ENCODE measurements at places on chromosomes 11 and 22. TPM values are rescaled to one million over a fixed set of nuclear protein-coding genes. Genes with fewer than 3 reads are reported as not detected.

- no peak for DNase-seq
Measured at GRCh38 chr22:22935056-22935545, 47.5 kb downstream of the IGLL5 start.

GRCh38 chr11:110148775-110149744, 55.9 kb downstream of the ZC3H12C start:
- DNase-seq, result no peak

DNA sequence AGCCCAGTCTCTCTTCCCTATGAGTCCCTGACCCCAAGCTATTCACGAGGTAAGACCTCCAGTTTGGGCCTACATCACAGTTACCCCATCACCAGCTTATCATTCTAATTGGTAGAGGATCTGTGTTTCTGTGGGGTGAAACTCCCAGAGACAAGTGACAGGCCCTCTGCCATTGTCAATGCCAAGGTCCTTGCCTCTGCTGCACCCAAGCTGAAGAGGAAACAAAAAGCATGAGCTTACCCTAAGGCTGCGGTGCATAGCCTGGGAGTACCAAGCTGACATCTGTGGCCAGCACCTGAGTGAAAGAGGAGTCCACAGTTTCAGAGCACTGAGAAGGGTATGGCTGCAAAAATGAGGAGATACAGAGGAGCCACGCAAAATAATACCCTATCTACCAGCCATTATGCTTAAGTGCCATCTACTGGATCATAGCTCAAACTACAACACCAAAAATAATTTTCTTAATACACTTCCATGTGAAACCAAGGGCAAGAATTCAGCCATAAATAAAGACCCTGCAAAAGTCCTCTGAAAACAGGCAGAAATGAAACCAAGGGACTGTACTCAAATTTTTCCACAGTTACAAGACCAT, 62.3 kb upstream of the ANO5 start:
- DNase-seq, result no peak

- no peak for DNase-seq
Measured at GRCh38 chr22:48391171-48391711, 1436.4 kb downstream of the BRD1 start.

GRCh38 chr11:96339706-96340554, 3.1 kb downstream of the MAML2 start:
- no peak for DNase-seq

GRCh38 chr22:24433001-24433827, 5.8 kb downstream of the ADORA2A start:
- DNase-seq, result no peak

DNA sequence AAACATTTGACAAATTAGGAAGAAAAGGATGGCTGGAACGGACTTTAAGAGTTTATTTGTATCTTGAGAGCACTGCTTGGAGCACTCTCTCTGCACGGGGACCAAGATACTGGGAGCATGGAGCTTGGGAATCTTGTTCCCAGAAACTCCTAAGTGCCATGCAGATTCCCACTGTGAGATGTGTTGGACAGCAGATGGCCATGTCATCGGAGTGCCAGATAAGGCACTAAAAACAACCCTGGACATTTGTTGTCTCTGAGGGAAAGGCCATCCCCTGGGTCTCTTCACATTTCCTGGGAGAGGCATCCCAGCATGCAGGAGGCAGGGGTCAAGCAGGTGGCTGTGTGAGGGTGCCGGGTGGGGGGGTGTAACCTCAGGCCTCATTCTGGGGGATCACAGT, 2.9 kb downstream of the KIRREL3 start:
- DNase-seq, result no peak

DNA sequence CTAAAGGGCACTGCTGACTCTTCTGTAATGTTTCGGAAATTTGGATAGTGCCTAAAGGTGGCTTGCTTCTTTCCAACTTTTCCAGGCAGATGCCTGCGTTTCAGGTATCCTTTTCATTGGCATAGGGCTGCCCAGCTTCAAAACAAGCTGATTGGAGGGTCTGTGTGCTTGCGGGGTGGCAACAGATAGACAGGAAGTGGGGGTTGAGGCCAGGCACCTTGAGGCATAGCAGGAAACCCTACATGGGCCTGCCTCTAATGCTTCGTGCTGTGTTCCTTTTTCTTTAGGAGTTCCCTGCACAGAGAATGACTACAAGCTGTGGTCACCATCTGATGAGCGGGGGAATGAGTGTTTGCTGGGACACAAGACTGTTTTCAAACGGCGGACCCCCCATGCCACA, 92.2 kb upstream of the SORL1-AS1 start:
- DNase-seq, result no peak

DNA sequence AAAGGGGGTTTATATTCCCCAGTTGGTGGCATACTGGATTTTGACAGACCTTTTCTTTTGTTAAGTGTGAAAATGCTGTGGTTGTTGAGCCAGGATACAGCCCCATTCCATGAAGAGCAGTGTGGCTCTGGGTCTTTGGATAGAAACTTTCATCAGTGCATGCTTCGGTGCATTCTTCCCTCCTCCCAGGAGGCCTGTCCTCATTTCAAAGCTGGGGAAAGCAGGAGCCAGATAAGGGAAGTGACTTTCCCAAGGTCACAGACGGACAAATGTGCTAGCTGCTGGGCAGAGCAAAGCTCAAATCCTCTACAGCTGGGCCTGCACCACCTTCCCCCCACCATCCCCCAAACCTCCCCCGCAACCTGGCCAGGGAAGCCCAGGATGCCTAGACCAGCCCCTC, 184.5 kb upstream of the NTM start:
- DNase-seq, result no peak

DNA sequence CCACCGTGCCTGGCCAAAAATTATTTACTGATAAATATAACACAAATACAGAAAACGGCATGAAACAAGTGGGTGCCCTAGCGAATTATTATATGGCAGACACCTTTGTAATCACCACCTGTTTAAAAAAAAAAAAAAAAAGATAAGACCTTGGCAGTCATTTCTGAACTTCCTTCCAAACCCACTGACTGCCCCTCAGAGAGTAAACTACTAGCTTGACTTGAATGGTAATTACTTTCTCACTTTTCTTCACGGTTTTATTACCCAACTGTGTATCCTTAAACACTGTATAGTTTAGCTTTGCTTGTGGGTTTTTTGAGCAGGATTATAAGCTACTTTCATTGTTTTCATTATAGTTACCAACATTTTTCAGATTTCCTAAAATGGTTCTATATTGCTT, 23.7 kb downstream of the SFI1 start:
- no peak for DNase-seq

DNA sequence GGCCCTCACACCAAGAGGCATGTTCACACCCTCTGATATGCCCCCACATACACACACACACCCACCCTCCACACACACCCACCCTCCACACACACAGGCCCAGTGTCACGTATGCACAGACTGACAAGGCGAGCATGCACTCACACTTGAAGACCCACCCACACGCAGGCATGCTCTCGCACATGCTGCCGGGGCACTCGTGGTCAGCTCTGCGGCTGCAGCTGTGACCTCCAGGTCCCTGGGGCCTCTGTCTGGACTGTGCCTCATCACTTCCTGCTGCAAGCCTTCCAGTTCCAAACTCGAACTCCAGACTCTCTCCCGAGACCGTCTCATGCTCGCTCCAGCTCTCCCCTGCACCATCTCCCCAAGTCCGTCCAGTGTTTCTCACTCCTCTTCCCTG, 9.5 kb downstream of the DCHS1 start:
- no peak for DNase-seq

- DNase-seq, result no peak
Measured at GRCh38 chr22:38267086-38267485, 5.7 kb downstream of the TMEM184B start.

DNA sequence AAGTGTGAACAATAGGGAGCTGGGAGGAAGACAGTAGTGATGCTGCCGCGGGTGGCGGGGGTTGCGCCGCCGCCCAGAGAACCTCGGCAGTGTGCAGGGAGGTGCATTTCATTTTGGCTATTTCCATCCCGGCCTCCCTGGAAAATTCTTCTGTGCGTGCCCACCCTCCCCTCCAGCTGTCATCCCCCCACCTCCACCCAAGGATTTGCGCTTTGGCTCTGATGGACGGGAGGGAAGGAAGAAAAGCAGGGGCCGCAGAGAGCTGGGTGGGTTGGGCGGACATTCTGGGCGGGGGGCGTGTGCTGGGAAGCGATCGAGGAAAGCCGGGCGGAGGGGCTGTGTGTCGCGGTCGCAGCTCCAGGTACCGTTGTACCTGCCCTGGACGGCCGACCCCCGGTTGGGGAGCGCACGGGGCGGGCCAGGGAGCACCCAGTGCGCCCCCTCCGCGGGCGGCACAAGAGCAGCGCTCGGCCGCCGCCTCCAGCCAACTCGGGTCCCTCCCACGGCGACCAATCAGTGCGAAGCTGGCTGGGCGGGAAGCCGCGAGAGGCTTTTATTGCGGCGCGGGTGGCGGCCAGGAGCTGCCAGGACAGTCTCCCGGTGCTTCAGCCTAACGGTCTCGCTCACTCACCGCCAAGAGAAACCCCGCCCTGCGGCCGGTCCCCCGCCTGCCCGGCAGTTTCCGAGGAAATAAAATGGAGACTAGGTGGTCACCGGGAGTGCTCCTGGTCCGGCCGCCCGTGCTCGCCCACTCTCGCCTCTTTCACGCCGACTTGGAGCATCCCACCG, 1.6 kb downstream of the NCAM1 start:
- peak; percentile 68 for DNase-seq

DNA sequence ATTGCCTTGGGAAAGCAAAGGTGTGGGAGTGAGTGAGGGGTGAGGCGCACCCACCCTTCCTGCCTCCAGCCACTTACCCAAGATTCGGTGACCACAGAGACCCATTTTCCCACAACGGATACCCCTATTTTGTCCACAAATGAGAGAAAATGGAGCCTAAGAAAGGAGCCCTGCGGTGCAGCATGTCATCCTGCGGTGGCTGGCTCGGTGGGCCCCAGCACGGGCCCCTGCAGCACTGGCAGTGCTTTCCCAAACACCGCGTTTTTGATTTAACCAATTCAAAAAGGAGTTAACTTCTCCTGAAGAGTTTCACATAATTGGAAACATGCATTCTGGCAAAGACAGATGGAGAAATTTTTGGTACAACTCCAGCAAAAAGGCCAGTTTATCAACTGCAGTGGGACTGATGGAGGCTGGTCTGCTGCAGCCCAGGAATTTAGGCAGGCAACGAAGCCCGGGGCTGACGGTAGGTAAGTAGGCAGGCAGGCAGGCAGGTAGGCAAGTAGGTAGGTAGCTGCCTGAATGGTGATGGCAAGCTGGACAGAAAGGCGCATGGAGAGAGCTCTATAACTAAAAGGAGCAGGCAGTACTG, 84.2 kb downstream of the FDX1 start:
- DNase-seq, result peak; percentile 63

- peak; percentile 46 for DNase-seq
Measured at GRCh38 chr11:103091064-103091800, 728 bp downstream of the DCUN1D5 start.

GRCh38 chr11:128525411-128526243, 61.7 kb downstream of the ETS1 start:
- no peak for DNase-seq

GRCh38 chr11:32829157-32829679, 509 bp upstream of the PRRG4 start:
- peak; percentile 47 for DNase-seq

GRCh38 chr22:28148816-28149465, 229.9 kb upstream of the PITPNB start:
- DNase-seq, result no peak

DNA sequence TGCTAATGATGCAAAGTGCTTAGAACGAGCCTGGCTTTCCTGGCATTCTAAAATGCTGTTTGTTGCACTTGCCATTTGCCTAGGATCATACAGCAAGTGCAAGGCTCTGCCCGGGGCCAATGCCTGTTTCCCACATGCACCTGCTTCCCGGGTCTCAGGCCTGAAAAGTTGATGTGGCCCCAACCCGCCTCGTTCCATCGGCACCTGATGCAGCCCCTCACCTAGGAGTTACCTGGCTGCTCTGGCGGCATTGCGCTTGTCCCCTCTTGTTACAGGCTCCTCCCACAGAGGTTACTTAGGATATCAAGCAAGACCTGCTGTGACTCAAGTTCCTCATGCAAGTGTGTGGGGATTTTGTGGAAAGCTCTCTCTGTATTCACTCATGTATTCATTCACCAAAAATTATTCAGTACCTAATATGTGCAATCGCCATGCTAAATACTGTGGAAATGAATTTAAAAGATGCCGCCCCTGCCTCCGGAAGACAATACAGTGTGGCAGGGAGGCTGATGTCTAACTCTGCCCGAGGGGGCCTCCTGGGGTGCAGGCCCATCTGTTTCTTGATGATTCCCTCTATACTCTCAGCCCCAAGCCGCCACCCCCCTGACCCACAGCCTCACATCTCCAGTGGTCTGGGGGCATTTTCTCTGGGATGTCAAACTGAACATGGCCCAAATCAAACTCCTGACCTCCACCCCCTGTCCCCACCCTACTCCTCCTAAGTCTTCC, 184.5 kb downstream of the EFCAB6 start:
- DNase-seq, result no peak

- DNase-seq, result no peak
Measured at GRCh38 chr11:126076641-126077040, 14.0 kb upstream of the CDON start.

GRCh38 chr22:22069450-22070370, 87.1 kb upstream of the TOP3B start:
- no peak for DNase-seq

- DNase-seq, result no peak
Measured at GRCh38 chr11:33867561-33867960, 24.3 kb downstream of the LMO2 start.

DNA sequence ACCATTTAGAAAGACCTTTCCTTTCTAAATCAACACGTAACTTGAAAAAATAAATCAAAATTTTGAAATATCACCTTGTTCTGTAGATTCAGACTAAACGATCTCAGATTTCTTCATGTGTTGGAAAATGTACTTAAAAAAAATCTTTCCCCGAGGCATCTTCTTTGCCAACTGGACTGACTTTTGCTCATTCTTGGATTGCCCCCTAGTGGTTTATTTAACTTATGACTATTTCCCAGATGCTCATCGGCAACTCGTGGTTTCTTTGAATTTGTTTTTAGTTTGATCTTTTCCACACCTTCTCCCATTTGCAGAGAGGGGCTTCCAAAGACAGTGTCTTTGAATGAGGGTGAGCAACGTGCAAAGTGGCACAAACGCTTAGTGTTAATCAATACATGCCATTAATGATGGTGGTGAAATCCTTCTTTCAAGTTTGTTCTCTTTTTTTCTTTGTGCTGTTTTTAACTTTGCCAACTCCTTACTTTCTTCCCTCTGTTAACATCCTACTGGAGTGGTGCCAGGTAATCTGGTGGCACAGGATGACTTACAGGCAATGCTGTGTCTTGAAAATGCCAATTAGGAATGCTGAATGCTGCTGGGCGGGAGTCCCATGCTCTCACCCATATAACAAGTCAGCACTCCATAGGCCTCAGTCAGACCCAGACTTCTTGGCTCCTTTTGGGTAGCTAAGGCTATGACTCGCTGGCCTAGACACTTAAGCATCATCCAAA, 18.3 kb downstream of the PRSS23 start:
- DNase-seq, result peak; percentile 88

Gene SPDYC
- not detected for polyA plus RNA-seq

Gene C11orf86
- not detected for polyA plus RNA-seq

Gene TLCD5
- 2.0 TPM for polyA plus RNA-seq

Gene LUZP2
- polyA plus RNA-seq, result 0.04 TPM

Gene OR8G5
- polyA plus RNA-seq, result 0.10 TPM

Gene DEAF1
- polyA plus RNA-seq, result 20.0 TPM

Gene SCN3B
- polyA plus RNA-seq, result 0.77 TPM

Gene GLYATL2
- 0.09 TPM for polyA plus RNA-seq

Gene OR51I2
- polyA plus RNA-seq, result not detected

Gene NAV2
- polyA plus RNA-seq, result 8.9 TPM

Gene TBX1
- 5.6 TPM for polyA plus RNA-seq

Gene BRMS1
- polyA plus RNA-seq, result 60.4 TPM

All from lung (tissue), 17 donors.